ENCODE measurements at places on chromosomes 13 and 19. TPM values are rescaled to one million over a fixed set of nuclear protein-coding genes. Genes with fewer than 3 reads are reported as not detected.

DNA sequence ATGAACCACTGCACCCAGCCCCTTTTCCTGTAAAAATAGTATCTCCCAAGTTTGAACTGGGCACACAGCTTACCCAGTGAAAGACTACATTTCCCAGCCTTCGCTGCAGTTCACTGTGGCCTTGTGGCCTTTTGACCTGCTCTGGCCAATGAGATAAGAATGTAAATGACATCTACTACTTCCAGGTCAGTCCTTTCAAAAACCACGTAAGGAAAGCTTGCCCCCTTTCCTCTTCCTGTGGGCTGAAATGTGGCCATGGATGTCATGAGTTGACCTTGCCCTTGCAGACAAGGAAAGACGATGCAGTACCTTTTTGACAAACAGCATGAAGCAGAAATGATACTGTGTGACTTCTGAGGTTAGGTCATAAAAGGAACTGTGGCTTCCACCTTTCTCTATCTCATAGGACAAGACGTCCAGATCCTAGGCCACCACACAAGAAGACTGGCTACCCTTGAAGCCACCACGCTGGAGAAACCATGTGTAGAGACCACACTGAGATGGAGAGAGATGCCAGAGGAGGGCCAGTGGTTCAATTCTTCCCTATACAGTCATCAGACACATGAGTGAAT lies 19.9 kb downstream of the ACER1 start:
- no peak for DNase-seq

DNA sequence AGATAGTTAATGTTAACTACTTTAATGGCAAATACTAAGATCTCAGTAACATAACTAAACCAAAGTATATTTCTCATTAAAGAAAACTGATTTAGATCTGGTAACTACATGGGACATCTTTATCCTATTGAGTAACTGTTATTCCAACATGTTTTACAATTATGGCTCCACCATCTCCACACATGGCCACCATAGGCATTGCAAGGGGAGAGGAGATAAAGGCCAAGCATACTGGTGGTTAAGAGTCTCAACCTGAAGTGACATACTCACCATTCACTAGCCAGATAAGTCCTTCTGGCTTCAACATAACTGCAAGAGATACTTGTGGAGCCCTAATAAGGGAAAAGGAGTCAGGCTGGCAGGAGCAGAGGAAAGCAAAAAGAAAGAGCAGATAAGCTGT lies 1586.4 kb upstream of the SPRY2 start:
- no peak for DNase-seq

DNA sequence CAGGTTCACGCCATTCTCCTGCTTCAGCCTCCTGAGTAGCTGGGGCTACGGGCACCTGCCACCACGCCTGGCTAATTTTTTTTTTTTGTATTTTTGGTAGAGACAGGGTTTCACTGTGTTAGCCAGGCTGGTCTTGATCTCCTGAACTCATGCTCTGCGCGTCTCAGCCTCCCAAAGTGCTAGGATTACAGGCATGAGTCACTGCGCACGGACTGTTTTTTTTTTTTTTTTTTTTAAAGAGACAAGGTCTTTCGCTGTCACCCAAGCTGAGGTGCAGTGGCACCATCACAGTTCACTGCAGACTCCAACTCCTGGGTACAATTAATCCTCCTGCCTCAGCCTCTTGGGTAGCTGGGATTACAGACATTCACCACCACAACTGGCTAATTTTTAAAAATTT lies 8.2 kb upstream of the ADAMTS10 start:
- no peak for DNase-seq

PDX1 gene
- total RNA-seq: not detected

KLHL1 gene
- total RNA-seq: not detected

Data from prostate gland (tissue), 2 donors.